Activated T-helper 17 cell treated with anti-CD3 and anti-CD28 coated beads, Interleukin-2, amount 50 U/mL, for 72 hours (primary cell): ENCODE measurements at places on chromosomes 4 and X. TPM values are rescaled to one million over a fixed set of nuclear protein-coding genes. Genes with fewer than 3 reads are reported as not detected.
A peak's percentile ranks its signal among the peaks of the same experiment; 100 is the strongest.

DNA sequence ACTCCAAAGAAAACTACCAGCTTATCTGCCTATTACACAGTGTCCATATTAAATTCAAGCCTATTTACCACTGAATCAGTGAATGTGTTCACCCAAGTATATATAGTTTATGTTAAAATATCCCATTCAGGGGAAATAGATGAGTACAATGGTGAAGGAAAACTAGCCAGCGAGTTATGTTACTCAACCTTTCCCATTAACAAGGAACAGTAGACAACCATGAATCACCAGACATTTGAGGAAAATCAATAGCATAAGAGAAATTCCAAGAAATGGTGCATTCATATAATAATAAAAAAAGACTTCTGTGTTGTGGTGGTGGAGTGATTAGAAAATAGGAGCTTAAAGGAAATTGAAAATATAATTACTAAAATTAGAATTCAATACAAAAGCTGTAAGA lies 21.3 kb downstream of the IQCM start:
- no peak for ATAC-seq

GRCh38 chr4:37650481-37650880 lies 35.7 kb downstream of the RELL1 start:
- no peak for ATAC-seq

DNA sequence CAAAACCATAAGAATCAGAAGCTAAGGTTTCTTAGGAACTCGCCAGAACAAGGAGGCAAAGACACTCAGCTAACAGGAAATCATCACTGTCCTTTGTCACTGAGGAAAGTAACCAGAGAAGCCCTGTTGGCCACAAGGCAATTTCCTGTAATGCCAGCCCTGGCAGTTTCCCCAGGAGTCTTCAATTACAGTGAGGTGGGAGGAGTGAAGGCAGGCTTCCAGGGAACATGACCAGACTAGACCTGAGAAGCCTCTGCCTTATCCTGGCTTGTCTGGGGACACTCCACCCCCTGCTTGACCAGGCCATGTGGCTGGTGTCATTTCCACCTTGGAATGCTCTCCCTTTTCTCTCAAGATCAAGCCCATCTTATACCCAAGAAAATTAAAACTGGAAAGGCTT lies 125.3 kb downstream of the COL4A6 start:
- no peak for ATAC-seq

- peak; percentile 57 for ATAC-seq
Observed at GRCh38 chrX:9340598-9341290, 124.1 kb upstream of the TBL1X start.

- no peak for ATAC-seq
Observed at GRCh38 chr4:75995727-75996126, 5.0 kb upstream of the SDAD1 start.

DNA sequence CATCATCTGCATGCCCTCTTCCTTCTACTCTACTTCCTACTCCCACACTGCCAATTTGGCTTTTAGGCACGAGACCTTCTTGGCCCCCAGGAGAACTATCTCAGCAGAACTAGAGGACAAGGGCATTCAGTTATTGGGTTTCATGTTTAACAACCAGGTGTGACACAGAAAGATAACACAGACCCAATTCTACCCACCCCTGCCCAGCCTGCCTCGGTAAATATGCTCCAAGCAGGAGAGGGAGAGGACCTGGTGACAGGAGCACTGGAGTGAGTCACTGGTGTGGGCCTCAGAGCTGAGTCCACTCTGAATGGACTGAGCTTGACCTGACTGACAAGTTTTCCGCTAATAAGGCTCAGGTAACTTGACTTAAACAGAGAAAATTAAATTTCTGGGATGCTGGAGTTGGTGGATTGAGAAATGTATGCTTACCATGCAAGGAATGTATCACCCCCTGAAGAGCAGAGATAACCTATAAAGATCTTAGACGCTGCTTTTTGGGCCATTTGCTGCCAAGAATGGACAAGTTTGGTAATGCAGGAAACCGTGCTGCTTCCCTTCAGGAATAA lies 52.5 kb downstream of the CASP3 start:
- ATAC-seq = no peak

DNA sequence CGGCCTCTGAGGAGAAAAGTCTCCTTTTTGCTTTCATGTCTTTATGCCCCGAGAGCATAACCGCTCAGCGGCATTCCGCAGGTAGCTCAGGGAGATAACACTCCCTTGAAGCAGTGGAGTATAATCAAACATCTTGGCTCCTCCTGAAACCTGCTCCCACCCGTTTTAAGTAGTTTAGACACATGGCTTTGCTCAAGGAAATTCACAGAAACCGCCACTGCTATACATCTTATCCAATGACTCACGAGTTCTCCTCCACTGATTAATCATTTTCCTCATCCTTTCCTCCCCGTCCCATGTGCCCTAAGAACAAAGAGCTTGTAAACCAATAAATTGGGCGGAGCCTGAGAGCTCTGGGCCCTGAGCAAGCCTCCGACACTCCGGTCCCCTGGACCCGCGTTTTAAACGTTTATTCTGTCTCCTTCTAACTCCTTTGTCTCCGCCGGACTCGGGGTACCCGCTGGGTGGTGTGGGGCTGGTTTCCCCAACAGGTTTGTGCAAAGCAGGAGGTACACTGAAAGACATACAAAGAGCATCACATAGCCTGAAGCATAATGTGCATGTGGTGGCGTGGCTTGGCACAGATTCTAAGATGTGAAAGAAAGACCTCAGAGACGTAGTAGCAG lies 401.2 kb downstream of the TLL1 start:
- no peak for ATAC-seq

DNA sequence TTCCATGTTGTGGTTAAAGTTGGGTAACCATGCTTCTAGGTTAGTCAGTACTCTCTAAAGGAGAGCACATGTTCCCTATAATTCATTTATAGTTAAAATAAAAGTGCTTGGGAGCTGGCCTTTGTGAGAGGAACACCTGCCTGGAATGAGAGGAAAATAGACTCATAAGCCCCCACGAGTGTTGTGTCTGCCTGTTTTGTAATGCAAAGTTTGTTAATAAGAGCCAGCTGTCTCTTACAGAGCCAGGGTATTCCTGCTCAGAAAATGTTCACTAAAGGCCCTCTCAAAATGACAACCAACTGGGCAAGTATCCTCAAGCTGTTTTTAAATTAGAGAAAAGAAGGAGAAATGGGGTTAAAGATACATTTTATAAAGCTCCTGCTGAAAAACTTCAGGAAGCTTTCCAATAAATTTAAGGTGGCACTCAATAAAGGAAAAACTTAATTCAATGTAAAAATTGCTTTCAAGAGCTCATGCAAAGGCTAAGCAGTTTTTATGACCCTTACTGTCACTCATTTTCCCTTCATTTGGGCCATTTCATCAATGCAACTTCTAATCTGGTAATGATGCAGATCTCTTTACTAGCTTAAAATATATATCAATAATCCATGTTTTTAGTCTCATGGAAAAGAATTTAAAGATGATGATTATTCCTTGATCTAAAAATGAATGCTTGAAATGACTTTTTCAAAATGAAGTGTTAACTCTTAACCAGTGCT lies 793.6 kb downstream of the STPG2 start:
- ATAC-seq = no peak

The TMEM31 gene
- not detected for total RNA-seq

The ASB11 gene
- total RNA-seq = not detected

The HCCS gene
- total RNA-seq = 15.5 TPM

The CLGN gene
- 0.37 TPM for total RNA-seq

The PASD1 gene
- total RNA-seq = not detected

The HOPX gene
- total RNA-seq = 53.6 TPM

The SLC9B2 gene
- 26.0 TPM for total RNA-seq

The KLHL4 gene
- total RNA-seq = not detected
